ENCODE measurements at places on chromosomes 16 and 17.

- peak; percentile 88 for DNase-seq
Measured at GRCh38 chr16:19517424-19518089, 4.3 kb downstream of the GDE1 start.

DNA sequence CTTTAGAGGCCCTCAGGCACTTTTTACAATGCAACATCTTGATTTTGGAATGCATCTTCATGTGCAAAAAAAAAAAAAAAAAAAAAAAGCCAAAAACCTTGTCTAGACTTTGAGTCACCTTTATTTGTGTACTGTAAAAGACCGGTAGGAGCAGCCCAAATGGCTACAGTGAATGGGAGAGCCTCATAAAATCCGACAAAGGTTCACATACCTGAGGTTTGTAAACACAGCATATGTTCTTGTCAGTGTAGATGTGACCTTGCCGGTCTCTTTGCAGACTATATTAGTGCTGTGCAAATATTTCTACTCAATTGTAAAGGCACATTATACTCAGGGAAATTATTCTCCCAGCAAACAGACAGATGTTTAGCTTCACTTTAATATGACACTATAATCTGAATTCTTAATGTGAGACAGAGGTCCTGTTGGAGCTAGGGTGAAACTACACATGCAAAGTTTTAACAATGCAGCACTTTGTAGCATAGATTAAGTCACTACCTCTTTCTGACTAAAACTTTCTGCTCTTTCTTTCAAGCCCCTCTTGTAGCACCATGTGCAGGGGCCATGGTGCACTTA is 211.3 kb downstream of the CA10 start:
- no peak for DNase-seq

DNA sequence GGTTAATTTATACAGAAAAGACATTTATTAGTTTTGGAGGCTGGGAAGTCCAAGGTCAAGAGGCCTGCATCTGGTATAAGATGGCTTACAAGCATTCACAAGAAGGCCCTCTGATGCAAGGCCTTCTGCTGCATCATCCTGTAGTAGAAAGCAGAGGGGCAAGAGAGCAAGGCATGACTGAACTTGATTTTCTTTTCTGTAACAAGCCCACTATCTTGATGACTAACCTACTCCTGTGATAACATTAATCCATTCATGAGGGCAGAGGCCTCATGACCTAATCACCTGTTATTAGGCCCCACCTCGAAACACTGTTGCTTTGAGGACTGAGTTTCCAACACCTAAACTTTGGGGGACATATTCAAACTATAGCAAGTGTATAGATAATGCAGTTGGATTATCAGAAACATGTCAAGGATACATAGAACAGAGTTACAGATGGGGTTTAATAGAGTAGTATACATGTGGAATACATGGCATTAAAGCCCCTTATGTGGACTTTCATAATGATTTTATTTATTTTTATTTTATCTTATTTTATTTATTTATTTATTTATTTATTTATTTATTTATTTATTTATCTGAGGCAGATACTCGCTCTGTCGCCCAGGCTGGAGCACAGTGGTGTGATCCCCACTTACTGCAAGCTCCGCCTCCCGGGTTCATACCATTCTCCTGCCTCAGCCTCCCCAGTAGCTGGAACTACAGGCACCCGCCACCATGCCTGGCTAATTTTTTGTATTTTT is 88.2 kb downstream of the CHD9 start:
- DNase-seq = peak; percentile 19

DNA sequence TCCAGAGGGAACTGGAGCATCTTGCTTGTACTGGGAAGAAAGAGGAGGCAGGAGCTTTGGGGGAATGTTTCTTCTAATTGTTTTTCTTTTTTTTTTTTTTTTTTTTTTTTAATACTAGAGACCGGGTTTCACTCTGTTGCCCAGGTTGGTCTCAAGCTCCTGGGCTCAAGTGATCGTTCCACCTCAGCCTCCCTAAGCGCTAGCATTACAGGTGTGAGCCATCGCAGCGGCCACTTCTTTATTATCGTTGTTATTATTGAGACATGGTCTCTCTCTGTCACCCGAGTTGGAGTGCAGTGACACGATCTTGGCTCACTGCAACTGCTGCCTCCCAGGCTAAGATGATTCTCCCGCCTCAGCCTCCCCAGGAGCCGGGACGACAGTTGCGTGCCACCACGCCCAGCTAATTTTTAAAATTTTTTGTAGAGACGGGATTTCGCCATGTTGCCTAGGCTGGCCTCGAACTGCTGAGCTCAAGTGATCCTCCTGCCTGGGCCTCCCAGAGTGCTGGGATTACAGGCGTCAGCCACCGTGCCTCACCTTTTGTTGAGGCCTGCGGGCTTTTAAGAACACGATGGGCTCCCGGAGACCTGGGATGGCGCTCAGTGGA is 137.3 kb upstream of the GSE1 start:
- no peak for DNase-seq

- DNase-seq = no peak
Measured at GRCh38 chr16:84964386-84965128, 46.8 kb downstream of the ZDHHC7 start.

GRCh38 chr17:44310609-44311376 is 2.4 kb downstream of the RUNDC3A start:
- no peak for DNase-seq

DNA sequence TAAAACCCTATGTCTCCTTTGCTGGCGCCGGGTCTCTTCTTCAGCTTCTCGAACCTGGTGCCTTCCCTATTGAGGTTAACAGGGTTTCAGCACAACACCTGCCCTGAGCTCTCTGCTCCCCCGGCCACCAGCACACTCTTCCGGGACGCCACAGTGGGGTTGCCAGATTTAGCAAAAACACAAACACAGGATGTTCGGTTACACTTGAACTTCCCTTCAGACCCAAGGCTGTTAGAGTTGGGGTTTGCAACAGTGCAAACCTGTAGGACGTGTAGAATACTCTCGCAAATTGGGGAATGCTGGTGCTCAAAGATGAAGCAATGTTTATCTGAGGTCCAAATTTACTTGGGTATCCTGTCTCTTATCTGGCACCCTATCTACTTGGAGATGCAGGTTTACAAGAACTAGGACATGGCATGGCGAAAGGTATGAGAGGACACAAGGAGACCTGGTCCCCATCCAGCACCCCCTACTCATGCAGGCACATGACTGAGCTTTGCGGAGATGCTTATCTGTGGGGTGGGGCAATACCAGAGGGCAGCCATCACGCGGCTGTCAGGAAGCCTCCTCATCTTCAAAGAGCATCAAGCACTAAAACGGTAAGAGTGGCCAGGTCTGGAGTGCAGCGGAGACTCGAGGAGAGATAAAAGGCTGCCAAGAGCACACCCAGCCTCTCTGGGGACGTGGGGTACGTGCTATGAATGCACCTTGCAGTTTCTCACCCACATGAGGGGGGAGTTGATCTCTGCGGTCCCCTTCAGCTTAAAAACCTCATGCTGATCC is 52.8 kb downstream of the SDK2 start:
- DNase-seq = peak; percentile 22

DNA sequence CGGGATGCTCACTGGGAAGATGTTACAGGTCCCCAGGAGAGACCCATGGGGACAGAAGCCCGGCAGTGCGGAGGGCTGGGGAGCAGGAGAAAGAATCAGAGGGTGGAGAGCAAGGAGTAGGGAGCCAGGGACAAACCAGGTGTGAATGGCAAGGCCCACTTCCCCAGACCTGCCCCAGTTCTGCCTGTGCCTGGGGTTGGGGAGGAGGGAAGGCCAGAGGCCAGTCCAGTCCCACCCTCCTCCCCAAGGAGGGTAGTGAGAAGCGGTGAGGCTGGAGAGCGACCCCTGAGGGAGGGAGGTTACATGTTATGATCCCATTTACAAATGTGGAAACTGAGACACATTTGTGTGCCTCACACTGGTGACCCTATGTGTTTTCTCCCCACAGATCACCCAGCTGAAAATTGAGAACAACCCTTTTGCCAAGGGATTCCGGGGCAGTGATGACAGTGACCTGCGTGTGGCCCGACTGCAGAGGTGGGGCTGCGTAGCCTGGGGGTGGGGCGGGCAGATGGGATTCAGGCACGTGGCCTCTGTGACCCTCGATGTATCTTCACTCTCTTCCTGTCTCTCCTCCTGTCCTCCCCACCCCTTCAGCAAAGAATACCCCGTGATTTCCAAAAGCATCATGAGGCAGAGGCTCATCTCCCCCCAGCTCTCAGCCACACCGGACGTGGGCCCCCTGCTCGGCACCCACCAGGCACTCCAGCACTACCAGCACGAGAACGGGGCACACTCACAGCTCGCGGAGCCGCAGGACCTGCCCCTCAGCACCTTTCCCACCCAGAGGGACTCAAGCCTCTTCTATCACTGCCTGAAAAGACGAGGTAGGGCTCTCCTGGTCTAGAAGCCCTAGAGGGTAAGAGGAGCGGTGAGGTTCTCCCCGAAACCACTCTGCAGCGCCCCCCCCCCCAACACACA is 27.5 kb downstream of the TBX4 start:
- DNase-seq = no peak

- no peak for DNase-seq
Measured at GRCh38 chr16:12300945-12301500, 324.5 kb downstream of the SNX29 start.

DNA sequence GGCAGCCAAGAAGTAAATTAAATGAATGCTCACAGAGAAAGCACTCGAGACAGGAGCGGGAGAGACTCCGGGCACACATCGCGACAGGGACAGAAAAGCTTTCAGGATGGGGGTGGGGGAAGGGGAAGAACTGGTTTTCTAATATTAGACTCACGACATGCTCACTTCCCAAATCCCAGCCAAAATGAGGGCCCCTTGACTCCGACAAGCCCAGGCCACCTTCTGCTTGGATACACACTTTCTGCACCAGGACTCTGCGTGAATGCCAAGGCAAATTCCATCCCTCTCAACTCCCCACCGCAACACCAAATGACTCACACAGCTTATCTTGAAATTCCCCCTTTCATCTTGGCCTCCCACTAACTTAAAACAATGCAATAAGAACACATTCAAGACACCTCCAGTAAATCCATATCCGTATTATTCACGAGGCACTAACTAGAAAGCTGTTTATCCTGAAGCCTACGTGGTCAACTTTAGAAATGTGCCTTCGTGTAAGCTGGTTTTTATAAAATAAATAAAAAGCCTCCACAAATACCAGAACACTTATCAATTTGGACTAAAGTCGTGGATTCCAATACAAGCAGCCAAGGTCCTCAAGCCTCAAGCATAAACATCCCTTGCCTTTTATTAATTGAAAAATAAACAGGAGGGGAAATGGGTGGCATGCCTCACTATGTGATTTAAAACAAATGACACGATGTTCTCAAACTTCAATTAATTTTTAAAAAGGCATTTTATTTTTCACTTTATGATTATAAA is 46.1 kb downstream of the NXN start:
- DNase-seq = no peak

- no peak for DNase-seq
Measured at GRCh38 chr16:27365142-27366089, 36.6 kb upstream of the IL21R start.

Data from hematopoietic multipotent progenitor cell treated with erythropoietin and hydrocortisone succinate and interleukin-3 and kit ligand, for 6 days (in vitro differentiated cells).